ENCODE measurements at places on chromosomes 1 and 21. TPM values are rescaled to one million over a fixed set of nuclear protein-coding genes. Genes with fewer than 3 reads are reported as not detected.

DNA sequence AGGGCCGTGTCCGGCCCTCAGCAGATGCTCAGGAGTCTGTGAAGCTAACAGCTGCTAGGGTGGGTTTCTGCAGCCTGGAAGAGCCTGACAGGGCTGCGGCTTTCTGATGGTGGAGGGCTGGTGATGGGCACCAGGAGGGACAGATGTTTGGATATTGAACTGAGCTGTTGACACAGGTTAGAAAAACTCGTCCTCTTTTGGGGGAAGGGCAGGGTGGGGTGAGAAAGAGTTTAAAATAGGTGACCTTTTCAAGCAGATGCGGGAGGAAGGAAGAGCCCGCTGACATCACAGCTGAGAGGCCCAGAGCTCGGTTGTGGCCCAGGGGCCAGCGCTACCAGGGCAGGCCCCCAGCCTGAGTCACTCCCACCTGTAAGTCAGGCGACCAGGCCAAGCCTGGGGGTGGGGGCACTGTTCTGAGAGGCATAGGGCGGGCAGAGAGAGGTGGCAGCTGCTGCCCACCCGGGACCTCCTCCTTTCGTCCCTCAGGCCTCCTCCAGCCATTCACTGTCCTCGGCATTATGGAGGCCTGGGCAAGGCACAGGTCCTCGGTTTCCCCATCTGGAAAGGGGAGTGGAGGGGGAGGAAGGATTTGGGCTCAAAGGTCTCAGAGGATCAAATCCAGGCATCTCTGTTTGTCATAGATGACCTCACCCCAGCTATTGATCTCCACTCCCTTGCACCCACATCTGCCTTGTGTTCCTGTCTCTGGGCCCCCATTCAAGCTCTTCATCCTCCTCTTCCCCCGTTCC lies 32.3 kb upstream of the ID3 start:
- DNase-seq = no peak

- no peak for DNase-seq
Observed at GRCh38 chr1:200409203-200409760, 554 bp downstream of the ZNF281 start.

Gene S100A7
- total RNA-seq = 0.38 TPM

GRCh38 chr1:9843576-9843945 lies 19.8 kb upstream of the CLSTN1 start:
- DNase-seq = peak; percentile 70

Gene S100A5
- total RNA-seq = not detected

DNA sequence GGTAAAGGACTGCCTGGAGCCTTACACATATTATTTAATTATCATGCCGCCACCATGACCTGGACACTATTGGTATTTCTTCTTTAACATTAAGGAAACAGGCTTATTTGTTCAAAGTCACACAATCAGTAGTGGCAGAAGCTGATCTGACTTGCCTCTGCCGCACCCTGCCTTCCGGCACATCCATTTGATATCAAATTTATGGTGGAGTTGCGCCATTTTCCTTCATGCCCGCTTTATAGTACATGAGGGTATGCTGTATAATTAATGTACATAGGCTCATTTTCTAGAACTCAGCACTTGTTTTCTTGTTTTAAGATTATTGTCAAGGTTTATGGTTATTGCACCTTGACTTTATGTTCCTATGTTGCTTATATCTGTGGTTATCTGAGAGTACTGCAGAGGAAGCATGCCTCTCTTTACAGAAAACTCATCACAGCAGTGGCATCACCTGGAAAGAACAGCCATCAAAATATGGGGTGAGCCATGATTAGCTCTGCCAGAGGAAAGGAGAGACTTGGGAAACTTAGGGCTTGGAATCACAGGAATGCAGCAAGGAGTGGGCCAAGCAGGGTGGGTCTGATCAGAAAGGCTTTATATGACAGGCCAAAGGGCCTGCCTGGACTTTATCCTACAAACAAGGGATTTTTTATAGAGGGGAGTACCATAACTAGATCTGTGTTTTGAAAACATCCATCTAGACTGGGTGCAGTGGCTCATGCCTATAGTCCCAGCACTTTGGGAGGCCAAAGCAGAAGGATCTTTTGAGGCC lies 72.2 kb upstream of the GJB5 start:
- no peak for DNase-seq

Gene ARHGAP30
- 3.1 TPM for total RNA-seq
